ENCODE measurements at places on chromosomes 7 and 10.

DNA sequence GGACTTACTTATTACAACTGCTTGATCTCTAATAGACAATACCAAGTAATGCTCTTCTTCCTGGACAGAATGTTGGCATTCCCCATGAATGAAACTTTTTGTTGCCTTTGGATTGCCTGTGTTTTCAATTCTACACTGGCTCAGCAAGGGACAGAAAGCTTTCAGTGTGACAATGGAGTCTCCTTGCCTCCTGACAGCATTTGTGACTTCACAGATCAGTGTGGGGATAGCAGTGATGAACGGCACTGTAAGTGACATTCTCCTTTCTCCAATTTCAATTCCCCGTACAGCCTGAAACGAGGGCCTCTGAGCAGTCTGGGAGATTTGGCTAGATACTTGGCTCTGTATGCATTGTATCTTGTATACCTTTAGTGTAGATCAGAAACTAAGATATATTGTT is 290 bp downstream of the MALRD1 start:
- DNase-seq = no peak

DNA sequence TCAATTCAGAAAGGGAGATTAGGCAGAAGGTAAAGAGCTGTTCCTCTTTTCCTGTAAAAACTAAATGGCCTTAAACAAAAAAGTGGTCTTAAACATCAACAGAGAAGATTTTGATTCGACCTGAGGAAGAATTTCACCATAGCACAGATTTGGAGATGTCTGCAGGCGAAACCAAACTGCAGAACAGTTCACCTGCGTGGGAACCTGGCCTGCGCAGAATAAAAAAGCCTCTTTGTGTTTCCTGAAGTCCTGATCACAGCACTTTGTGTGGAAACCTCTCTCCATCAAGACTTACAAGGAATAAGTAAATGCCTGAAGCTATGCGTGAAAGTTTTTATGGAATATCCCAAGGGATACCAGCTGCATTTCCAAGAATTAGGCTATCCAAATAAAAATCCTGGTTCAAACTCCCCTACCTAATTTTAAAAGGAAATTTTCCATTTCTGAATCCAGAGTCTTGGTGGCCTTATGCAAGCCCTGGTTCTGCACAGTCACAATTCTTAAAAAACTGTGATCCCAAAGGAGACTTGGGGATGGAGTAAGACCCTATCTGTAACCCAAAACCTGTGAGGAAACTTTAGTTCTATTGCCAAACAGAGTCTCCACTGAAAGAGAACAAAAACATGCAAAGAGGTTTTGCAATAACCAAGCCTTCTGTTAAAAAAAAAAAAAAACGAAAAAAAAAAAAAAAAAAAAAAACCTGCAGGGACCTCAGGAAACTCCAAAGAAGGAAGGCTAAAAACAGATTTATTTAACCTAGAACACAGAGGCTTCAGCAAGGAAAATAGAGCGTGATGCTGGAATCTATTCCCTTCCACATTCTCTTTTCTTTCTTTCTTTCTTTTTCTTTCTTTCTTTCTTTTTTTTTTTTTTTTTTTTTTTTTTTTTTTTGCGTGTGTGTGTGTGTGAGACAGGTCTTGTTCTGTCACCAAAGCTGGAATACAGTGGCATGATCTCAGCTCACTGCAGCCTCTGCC is 10.4 kb downstream of the CALML3 start:
- no peak for DNase-seq

- DNase-seq = no peak
These were observed 191.4 kb downstream of the FAM107B start for GRCh38 chr10:14583252-14583651.

DNA sequence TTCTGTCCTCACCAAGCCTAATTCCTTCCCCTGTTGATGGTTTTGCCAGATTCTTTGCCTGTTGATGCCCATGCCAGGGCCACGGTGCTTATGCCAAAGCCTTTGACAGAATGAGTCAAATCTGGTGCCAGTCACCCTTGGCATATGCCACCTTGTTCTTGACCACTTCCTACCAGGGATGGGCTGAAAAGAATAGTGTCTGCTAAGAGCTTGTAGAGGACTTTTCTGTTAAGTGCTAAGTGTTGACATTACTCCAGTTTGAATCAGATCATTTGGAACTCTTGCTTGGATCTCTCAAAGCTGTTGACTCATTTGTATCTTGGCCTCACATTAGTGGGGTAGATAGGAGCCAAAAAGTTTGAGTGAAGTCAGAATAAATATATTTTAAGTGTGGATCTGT is 661.2 kb downstream of the AUTS2 start:
- peak; percentile 23 for DNase-seq

GRCh38 chr10:21402606-21403083 is 122.8 kb downstream of the SKIDA1 start:
- no peak for DNase-seq

DNA sequence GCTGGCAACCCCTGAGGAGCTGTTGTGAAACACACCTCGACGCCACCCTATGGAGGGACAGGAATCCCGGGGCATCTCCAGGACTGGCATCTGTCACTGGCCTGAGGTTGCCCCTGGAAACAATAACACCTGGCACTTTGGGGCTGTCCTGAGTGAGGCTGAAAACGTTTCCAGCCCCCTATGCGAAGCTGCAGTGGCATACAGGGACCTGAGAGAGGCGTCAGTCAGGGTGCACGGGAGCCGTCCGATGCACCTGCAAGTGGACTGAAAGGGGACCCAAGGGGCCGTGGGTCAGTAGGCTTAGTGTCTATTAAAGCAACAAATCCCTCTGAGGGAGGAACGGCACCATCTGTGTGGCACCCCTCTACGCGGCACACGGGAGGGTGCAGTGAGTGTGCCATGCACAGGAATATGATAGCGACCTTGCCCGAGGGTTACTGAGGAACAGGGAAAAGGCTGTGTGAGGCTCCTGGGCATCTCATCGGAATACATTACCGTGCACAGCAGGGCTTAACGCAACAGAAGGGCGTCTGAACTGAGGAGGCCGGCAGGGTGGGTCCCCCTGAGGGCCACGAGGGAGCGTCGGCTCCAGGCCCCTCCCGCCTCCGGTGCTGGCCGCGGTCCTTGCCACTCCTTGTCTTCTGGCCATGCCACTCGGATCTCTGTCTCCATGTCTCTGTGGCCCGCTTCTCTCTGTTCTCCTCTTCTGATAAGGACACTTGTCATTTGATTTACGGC is 50.4 kb downstream of the FOXL3 start:
- no peak for DNase-seq

DNA sequence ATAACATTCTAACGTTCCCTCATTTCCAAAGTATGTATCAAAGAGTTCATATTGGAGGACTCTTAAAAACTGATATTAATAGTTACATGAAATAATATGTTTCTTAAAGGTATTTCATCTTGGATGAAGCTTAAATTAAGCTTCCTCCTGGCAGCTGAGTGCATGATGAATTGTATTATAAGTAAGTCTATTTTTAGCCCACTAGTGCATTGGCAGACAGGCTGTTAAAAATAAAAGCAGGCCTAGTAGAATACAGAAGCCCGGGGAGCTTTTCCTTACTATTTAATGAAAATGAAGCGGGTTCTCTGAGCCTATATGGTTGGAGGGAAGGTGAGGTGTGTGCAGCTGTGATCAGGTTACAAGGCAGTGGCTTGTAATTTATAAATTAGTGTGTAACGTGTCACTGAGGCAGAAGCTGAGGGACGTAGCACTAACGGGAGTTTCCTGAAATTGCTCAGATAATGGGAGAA is 130.7 kb upstream of the KMT2E start:
- no peak for DNase-seq

DNA sequence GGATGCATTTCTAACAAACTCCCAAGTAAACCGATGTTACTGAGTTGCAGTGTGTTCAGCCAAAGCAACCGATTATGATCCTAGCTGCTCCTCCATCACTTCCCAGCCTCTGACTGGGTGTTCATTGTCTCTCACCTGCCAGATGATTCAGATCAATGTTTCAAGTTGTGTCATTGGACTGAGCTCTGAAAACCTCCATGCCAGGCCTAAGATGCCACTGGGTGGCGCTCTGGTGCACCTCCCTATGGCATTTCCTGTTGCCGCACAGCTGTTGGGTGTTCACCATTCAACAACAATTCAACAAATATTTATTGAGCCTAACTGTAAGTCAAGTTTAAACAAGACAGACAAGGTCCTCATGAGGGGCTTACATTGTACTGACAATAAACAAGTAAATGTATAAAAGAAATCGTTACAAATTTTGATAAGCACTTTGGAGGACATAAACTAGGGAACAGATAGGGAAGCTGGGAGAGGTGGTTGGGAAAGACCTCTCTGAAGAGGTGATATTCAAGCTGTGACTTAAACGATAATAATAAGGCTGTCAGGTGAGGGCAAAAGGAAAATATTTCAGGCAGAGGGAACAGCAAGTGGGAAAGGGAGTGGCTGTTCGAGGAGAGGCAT is 22.8 kb downstream of the RGR start:
- no peak for DNase-seq

DNA sequence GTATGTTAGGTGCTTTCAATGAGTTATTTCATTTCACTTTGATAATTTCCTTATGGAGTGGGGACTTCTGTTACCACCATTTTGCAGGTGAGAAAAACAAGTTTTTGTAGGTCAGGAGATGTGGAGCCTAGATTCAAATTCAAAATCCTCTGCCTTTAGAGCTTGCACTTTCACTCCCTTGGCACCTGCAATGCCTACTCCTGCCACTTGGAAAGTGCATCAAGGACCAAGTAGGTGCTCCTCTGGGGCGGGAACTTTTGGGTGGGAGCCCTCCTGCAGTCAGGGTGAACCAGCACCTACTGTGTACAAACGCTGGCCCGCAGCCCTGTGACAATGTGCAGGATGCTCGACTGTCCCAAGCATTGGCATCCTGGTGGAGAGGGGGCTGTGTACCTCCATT is 199.0 kb downstream of the EMX2 start:
- DNase-seq = no peak

- no peak for DNase-seq
These were observed 16.1 kb upstream of the SYPL1 start for GRCh38 chr7:106127984-106128780.

GRCh38 chr10:454860-455259 is 234.6 kb downstream of the DIP2C start:
- peak; percentile 66 for DNase-seq

GRCh38 chr7:106104721-106105260 is 7.3 kb downstream of the SYPL1 start:
- no peak for DNase-seq

GRCh38 chr7:13067036-13067435 is 379.6 kb downstream of the ARL4A start:
- no peak for DNase-seq

- no peak for DNase-seq
These were observed 63.6 kb upstream of the SFMBT2 start for GRCh38 chr10:7474388-7474787.
